Stimulated activated CD8-positive, alpha-beta memory T cell treated with anti-CD3 and anti-CD28 coated beads, Interleukin-4, amount 100 ng/mL, for 24 hours (primary cell): ENCODE measurements at places on chromosomes 5 and 9.

- DNase-seq, result no peak
These were observed 241.6 kb downstream of the SYK start for GRCh38 chr9:91043056-91043810.

- no peak for DNase-seq
These were observed 59.8 kb upstream of the NTRK2 start for GRCh38 chr9:84609779-84610178.

GRCh38 chr5:7659420-7659819 is 191.5 kb downstream of the CFAP90 start:
- DNase-seq, result no peak

GRCh38 chr5:139454568-139455290 is 7.8 kb downstream of the ECSCR start:
- DNase-seq, result no peak

DNA sequence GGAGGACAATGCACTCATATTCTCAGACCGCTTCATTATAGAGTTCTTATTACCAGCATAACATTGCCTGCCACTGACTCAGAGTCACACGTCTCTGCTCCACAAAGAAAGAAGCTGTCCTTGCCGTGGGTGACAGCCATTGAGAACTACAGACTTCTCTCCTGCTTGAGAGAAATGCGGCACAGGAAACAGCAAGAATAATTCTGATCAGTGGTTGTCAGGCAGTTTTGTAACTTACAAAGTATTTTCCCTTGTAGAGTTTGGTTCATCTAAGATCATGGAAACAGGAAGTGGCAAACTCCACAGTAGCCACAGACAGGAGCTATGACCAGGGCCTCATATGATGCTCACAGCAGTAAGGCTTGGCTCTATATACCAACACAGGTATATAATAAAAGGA is 47.0 kb downstream of the KCNV2 start:
- DNase-seq, result no peak

- no peak for DNase-seq
These were observed 222.1 kb downstream of the TARS1 start for GRCh38 chr5:33662722-33663427.

DNA sequence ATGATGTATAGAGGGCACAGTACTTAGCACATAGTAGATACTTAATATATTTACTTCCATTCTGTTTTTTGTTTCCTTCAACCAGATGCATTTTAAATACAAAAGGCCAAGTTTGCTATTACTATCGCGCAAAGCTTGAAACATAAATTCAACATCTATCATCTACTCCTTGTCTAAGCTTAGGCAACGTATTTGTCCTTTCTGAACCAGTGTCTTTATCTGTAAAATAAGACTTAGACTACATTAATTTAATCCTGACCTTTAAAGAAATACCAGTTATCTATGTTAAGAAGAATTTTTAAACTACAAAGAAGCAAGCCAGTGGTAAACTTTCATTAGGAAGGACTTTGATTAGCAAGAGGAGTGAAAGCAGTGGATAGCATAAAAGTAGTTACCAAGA is 173.0 kb downstream of the WDR70 start:
- DNase-seq, result no peak

DNA sequence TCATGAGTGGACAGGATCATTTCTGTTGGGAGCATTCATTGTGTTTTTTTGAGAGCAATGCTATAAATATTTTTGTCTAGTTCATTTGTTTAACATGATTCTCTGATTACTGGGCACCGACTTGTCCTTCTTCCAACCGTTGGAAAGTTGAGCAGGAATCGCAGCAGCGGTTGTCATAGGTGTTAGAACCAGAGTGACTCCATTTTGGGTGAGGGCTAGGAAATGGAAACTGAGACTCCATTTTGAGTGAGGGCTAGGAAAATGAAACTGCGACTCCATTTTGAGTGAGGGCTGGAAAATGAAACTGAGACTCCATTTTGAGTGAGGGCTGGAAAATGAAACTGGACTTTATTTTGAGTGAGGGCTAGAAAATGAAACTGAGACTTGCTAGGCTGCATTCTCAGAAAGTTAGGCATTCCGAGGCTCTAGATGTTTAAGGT is 100.6 kb downstream of the ICE1 start:
- DNase-seq, result no peak

GRCh38 chr9:100197553-100197952 is 98.5 kb downstream of the INVS start:
- DNase-seq, result no peak

GRCh38 chr5:121967187-121967586 is 5.4 kb downstream of the SRFBP1 start:
- no peak for DNase-seq
